ENCODE measurements at places on chromosomes 3 and 15.

GRCh38 chr3:134647902-134648760 is 2.7 kb downstream of the KY start:
- no peak for DNase-seq

DNA sequence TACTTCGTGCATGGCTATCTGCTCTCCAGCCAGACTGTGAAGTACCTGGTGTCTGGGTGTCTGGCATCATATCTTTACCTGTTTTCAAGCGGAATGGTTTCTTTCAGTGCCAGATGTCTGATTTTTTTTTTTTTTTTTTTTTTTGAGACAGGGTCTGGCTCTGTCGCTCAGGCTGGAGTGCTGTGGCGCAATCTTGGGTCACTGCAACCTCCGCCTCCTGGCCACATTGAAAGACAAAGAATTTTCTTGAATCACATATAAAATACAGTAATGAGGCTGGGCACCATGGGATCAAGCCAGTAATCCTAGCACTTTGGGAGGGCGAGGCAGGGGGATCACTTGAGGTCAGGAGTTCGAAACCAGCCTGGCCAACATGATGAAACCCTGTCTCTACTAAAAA is 2.8 kb upstream of the MESP1 start:
- no peak for DNase-seq

DNA sequence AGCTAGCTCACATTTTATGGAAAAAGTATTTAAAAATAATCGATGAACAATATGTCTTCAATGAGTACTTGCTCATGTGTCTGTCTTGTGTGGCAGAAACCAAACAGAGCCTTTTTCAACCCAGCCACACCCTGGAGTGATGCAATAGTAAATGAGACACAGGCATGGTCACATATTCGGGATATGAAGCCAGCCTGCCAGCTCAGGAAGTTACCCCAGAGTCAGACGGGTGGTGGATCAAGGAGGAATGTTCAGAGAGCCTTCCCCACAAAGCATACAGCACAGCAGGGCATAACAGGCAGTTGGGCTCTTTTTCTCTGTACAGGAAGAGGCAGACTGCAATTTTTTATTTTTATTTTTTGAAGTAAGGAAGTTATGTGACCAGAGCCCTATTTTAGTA is 27.3 kb downstream of the LARP6 start:
- DNase-seq = peak; percentile 94

DNA sequence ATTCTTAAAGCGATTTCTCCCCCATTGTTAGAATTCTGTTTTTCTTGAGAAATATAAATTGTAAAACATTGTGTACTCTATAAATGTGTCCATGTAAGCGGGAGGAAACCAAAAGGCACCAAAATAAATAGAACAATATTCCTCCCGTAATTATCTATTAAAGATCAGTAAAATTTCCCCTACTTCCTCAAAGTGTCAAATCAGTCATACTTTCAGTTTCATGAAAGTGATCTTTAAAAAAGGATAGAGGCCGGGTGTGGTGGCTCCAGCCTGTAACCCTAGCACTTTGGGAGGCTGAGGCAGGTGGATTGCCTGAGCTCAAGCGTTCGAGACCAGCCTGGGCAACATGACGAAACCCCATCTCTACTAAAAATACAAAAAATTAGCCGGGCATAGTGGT is 278.9 kb downstream of the MECOM start:
- no peak for DNase-seq

Data from foreskin fibroblast (primary cell).